ENCODE measurements at places on chromosomes 13 and 19.

DNA sequence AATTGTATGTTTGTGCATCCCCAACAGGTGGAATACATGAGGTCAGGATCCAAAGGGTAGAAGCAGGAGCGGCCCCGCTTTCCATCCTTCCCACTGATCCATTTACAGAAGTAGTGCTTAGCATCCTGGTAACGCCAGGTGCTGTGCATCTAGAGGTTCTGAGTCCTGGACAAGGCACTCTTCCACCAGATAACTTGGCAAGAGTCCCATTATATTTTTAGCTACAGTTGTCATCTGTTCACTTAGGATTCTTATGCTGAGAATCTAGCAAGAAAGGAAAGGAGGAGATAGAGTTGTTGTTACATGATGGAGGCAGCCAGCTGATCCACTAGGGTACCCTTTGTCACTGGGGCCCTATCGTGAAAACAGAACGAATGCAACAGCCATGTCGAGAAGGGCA, 389.5 kb upstream of the ZNF507 start:
- no peak for DNase-seq

- no peak for DNase-seq
These were observed 42.7 kb downstream of the INSR start for GRCh38 chr19:7251494-7251893.

- no peak for DNase-seq
These were observed 2.7 kb upstream of the CCDC97 start for GRCh38 chr19:41307090-41307875.

DNA sequence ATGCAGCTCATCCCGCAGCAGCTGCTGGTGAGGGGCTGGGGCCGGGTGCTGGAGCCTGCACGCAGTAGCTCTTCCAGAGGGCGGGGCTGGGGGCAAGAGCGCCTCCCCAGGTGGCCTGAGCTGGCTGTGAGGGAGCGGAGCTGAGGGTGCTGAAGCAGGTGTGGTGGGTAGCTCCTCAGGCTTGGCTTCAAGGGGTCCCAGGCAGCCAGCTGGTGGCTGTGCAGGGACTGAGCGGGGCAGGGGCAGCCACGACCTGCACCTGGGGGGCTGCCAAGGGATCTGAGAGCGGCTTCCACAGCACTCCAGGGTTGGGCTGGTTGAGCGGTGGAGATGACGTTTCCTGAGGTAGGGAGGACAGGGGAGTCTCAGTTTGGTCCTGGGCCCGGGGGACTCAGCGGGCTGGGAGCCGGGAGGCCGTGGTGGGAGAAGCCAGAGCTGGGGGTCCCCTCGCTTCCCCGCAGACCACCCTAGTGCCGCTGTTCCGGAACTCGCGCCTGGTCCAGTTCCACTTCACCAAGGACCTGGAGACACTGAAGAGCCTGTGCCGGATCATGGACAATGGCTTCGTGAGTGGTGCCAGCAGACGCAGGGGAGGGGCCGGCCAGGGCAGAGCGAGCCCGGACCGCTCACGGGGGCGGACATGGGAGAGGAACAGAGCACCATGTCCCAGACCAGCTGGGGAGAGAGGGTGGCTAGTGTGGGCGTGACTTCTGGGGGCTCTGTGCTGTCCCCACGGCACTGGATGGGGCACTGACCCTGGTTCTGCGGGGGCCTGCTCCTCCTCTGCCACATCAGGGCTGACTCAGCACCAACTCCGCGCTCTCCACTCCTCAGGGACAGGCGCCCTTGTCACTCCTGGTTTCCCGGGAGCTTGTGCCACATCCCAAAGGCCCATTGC, 7.4 kb downstream of the PTOV1 start:
- DNase-seq, result no peak

DNA sequence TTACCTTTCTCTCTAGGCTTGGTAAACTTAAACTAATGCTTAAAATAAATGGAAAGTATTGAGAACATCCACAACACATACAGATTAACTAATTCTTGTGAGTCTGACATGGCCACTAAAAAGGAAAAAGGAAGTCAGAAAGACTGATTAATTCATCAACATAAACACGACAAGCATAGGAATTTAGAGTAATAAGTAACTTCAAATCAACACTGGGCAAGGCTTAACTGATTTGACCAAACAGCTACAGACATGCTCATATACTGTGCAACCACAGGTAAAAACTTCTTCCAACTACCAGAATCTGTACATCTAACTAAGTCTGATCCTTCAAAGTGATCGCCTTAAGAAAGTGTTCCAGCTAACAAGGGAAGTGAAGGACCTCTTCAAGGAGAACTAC, 20.5 kb downstream of the UGGT2 start:
- DNase-seq, result no peak

- no peak for DNase-seq
These were observed 3.2 kb upstream of the ZNF850 start for GRCh38 chr19:36775768-36776167.

GRCh38 chr13:87089391-87089790, 581.8 kb upstream of the SLITRK5 start:
- DNase-seq, result no peak

- no peak for DNase-seq
These were observed 8.4 kb upstream of the LRG1 start for GRCh38 chr19:4548238-4548584.

GRCh38 chr19:53157626-53158025, 1.2 kb downstream of the ZNF347 start:
- DNase-seq, result no peak

DNA sequence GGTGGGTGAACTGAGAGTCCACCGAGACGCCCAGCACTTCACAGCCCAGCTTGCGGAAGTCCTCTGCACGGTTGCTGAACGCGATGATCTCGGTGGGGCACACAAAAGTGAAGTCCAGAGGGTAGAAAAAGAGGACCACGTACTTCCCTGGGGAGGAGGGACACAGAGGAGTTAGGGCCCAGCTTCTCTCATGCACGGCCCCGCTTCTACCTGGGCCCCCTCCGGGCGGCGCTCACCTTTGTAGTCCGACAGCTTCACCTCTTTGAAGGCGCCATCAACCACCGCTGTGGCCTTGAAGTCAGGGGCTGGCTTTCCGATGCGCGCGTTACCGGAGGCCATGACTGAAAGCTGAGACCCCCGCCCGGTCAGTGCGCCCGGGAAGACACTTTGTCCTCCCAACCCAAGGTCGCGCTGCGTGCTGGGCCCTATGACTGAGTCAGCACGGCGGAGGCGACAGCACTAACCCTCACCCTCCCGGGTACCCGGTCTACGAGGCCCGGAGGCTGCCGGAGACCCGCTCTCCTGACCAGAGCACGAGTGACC, 606 bp downstream of the PRDX2 start:
- DNase-seq, result no peak

GRCh38 chr13:110030394-110030928, 244.1 kb upstream of the IRS2 start:
- DNase-seq, result no peak

DNA sequence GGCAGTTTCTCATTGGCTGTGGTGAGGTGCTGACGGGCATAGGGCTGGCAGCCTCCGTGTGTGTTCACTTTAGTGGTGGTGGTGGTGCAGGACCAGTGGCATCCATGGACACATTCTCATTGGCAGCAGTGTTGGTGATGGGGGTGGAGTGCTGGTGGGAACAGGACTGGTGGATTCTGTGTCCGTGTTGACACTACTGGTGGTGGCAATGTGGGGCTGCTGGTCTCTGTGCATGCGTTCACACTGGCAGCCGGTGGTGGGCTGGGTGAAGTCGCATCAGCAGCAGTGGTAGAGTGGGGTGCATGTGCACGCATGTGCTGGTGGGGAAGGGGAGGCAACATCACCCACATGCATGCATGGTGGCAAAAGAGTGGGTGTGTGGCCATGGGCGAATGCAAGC, 1471.4 kb upstream of the PCDH20 start:
- no peak for DNase-seq

GRCh38 chr13:59279028-59279427, 884.7 kb downstream of the DIAPH3 start:
- DNase-seq, result no peak

GRCh38 chr13:113477724-113478123, 12.8 kb downstream of the DCUN1D2 start:
- no peak for DNase-seq

GRCh38 chr19:35063940-35064818, 22.7 kb downstream of the HPN start:
- DNase-seq, result no peak

- DNase-seq, result no peak
These were observed 103.1 kb upstream of the RNF113B start for GRCh38 chr13:98280176-98280510.

- no peak for DNase-seq
These were observed 36.4 kb downstream of the EPS15L1 start for GRCh38 chr19:16435238-16435917.

- no peak for DNase-seq
These were observed 16.7 kb upstream of the ZNF714 start for GRCh38 chr19:21065336-21065735.

- no peak for DNase-seq
These were observed 25.0 kb downstream of the ENOX1 start for GRCh38 chr13:43761616-43762315.

GRCh38 chr19:13744174-13744573, 20.1 kb upstream of the MRI1 start:
- DNase-seq, result no peak

DNA sequence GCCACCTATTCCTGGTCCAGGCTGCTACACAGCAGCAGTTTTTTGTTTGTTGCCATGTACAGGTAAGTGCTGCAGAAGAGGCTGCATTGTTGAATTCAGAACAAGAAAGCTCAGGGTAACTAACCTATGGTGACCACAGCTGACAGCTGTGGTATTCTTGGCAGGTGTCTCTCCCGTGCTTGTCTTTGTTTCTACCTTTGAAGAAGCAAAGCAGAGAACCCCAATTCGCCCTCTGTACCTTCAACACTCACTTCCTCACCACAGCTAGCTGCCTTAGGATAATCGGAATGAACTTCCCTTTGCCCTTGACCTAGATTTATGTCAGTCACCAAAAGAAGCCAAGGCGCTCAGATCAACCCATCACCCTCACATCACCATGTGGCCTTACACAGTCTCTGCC, 1703.3 kb upstream of the SLC10A2 start:
- DNase-seq, result no peak

DNA sequence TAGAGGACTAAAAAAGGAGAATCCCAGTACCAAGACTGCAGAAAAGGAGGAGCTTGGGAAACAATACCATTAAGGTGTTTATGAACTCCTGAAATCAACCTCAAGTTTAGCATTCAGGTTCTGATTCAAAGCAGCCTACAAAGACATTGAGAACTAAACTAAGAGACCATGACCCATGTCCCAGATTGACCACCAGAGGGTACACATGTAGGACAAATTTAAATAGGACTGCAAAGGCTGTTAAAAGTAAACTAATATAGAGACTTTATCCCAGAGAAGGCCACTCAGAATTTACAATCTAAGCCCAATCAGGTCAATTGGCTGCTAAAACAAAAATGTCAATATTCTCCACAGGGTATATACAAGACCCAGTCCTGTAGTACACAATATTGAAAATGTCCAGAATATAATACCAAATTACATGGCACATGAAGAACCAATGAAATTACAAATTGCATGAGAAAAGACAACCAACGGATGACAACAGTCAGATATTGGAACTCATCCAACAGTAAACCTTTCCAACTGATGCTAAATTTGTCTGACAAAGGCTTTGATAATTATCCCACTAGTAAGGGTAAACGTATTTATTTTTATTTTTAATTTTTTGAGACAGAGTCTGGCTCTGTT, 682.4 kb downstream of the UQCRFS1 start:
- no peak for DNase-seq

GRCh38 chr19:18875726-18876125, 20.2 kb downstream of the CERS1 start:
- DNase-seq, result no peak

GRCh38 chr13:39603424-39603947, 493 bp upstream of the LHFPL6 start:
- DNase-seq, result no peak

DNA sequence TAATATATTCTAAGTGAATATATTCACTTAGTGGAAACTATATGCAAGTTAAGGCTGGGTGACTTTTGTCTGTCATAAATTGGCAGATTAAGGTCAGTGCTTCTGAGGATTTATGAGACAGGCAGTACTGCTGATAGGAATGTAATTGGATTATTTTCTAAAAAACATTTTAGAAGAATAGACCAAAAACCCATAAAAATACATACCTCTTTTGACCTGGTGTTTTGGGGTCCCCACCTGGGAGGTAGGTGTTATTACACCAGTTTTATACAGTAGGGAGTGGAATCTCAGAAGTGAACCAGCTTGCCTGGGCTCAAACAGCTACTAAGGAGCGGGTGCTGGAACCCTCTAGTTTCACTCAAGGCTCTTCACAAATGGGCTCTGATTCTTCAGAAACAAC, 25.3 kb downstream of the COG3 start:
- no peak for DNase-seq

DNA sequence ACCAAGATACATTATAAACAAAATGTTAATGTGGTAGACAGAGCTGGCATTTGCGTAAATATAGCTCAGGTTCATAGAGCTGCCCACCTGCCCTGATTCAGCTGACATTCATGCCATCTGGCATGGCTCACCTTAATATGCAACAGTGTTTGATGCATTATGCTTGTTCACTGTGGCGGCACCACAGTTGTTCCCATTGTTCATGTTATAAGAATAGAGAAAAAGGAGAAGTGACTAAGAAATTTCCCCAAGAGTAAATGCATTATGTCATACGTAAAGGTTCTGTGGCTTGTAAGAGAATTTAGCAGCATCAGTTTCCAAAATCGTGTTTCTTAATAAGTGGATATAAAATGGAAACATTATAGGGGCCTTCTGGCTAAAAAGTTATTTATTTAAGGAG, 4.5 kb downstream of the CCNA1 start:
- DNase-seq, result no peak

DNA sequence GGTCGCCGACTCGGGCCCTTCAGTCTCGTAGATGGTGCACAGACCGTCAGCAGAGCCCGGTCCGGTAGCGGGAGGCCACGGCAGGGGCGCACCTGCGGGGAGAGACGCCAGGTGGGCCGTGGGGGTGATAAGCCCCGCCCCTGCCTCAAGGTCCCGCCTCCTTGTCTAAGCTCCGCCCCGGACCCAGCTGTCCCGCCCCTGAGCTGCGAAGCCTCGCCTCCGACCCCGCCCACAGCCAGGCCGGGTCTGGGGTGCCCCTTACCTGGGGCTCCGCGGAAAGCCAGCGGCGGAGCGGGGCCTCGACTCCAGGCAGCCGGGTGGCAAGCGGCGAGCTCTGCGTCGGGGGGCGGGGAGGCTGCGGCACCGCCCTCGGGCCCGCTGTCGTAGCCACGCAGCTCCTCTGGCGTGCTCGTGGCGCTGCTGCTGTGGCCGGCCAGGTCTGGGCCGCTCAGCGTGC, 4.7 kb downstream of the PRR36 start:
- DNase-seq, result no peak

DNA sequence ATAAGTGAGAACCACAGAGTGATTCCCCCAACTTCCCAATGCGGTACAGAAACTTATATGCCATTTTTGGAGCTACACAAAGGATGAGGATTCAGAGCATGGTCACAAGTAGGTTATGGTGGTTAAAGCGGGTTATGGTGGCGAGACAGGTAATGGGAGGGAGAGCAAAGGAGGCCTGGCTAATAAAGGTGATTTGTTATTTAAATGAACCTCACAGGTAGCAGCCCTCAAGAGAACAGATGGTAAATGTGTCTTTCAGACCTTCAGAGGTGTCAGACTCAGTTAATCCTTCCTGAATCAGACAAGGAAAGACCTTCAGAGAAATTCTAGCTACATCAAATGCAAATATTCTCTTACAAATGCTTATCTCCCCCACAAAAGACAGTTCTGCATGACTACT, 1971.4 kb downstream of the OLFM4 start:
- no peak for DNase-seq

- peak; percentile 84 for DNase-seq
These were observed at the start of gene MZF1 for GRCh38 chr19:58572818-58573657. Gene MZF1 (minus strand): TSS chr19:58573335. CDS start chr19:58571389, 1,946 bp downstream.

- DNase-seq, result no peak
These were observed 77.1 kb downstream of the FNDC3A start for GRCh38 chr13:49052813-49053212.

Data from 8988T (cell line).